GOT3 (cell line): ENCODE measurements at places on chromosomes 5 and 9.

DNA sequence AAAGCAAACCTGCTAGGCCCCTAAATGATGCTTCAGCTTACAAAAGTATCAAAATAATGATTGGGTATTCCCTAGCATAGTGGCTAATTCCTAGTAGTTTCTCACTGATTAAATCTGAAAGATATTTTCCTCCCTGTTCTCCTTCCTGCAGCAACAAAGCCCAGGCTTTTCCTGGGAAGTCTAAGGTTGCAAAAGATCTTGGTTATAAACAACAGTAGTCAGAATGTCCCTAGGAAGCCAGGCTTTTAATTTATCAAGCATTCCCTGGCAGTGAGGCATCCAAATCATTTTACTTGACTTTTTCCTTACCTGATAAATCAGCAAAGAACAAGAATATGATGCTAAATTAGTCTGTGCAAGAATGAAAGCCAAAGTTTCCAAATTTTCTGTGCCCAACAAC, 272.0 kb downstream of the PDE4D start:
- no peak for DNase-seq

GRCh38 chr9:83521011-83521410, 17.2 kb downstream of the FRMD3 start:
- DNase-seq: no peak

- no peak for DNase-seq
Observed at GRCh38 chr9:94808926-94809700, 82.6 kb downstream of the AOPEP start.

- DNase-seq: no peak
Observed at GRCh38 chr5:154211641-154212390, 21.3 kb downstream of the GALNT10 start.

DNA sequence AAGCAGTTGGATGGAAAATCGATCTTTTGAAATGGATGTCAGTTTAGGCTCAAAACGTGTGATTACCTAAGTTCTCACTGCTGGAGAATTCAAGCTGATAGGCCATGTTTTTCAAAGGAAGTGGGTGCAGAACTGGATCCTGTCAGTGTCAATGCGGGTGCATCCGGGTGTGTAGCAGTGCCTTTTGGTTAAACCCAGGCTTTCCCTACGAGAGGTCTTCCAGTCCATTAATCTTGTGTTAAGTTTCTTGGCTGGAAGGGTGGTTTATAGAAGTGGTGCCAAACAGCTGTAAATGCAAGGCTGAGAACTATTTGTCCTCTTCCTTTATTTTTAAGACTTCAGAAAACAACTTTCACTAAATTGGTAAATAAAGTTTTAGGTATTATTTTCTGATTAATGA, 71.9 kb downstream of the DAPK1 start:
- no peak for DNase-seq

DNA sequence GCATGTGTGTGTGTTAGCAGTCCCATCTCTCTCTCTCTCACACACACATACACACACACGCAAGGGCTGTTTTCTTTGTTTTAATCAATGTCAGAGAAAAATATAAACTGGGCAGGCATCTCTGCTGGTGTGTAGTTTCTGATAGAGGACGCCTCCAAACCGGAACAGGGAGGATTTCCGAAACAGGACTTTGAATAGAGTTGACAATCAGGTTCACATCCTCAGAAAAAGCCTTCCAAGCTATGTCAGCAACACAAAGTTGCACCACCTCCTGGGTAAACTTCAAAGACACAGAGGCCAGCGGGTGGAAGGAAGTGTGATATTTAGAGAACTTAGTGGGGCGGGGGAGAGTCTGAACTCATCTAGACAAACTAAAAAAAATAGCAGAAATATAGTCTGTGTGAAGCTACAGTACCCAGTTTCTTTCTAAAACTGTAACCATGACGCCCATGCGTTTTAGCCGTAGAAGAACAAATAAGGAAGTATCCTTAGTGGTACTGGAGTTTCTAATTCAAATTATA, 1.2 kb downstream of the ST8SIA4 start:
- DNase-seq: no peak

- no peak for DNase-seq
Observed at GRCh38 chr5:139062910-139063663, 135.1 kb downstream of the SIL1 start.

DNA sequence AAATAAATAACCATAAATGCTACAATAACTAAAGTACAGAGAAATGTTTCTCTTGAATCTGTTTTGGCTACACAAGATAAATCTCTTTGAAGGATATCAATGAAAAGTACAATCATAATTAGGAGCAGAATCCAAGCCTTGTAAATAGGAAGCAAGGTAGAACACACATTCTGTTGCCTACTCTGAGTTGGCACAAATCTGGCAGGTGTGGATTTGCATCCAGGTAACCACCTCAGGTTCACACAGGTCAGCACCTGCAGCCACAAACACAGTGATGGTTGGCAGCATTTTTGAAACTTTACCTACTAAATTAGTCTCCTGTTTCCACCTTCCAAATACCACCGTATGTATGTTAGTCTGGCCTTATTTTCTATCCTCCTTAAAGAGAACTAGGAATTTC, 105.3 kb upstream of the PIK3R1 start:
- no peak for DNase-seq

DNA sequence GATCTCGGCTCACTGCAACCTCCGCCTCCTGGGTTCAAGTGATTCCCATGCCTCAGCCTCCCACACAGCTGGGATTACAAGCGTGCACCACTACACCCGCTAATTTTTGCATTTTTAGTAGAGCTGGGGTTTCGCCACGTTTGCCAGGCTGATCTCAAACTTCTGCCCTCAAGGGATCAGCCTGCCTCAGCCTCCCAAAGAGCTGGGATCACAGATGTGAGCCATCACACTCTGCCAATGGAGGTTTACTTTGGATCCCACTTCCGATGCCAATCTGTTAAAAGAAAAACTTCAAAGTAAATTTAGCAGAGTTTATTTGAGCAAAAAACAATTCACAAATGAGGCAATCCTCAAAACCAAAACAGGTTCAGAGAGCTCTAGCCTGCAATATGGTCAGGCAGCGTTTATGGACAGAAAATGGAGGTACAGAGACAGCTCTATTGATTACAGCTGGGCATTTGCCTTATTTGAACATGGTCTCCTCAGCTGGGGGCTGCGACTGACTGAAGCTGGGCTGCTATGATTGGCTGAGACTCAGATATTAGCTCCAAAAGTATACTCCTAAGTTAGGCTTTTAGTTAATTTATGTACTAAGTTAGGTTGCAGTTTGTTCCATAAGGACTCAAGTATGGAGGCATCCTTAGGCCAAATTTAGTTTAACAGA, 18.6 kb upstream of the UBTD2 start:
- DNase-seq: no peak

DNA sequence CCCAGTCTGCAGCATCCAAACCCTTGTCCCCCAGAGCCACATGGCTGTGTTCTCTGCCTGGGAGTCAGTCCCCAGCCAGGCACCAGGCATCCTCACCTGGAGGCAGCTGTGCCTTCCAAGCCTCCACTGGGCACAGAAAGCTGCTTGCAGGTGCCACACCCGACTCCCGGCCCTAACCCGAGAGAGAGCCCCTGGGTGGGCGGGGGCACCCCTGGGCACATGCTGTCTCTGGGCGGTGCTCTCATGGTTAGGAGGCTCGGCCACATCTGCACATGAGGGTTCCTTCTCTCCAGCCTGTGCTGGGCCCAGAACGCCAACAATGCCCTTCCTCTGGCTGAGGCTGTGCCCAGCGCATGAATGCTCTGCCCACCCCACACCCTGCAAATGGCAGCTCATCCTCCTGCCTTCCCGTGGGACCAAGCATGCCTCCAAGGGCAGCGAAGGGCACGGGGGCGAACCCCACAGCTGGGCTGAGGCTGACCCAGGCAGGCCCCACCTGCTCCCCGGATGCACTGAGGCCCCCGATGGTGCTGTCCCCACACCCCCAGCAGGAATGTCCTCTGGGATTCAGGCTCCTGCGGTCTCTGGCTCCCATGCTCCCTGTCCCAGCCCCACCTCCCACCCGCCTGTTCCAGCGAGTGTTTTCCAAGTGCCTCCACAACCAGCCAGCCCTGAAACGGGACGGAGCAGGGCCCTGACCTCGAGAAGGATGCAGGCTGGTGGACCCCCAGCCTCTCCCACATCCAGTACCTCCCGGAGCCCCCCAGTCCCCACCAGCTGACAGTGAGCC, 22.5 kb upstream of the CAMSAP1 start:
- no peak for DNase-seq

DNA sequence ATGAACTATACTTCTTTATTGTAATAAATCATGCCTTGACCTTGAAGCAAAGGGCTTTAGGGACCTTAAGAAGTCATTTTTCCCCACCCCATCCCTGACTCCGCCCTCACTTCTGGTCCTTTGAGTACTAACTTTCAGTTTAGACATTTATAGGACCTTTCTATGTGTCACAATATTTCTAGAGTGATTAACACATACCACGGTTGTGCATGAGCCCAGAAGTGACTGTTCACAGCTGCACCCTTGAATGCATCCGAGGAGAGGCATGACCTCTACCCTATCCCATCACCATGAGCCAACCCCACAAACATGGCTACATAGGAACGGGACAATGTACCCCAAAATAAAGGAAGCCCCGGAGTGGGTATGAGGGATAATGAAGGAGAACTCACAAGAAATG, 160.3 kb downstream of the HSD17B3 start:
- DNase-seq: no peak

DNA sequence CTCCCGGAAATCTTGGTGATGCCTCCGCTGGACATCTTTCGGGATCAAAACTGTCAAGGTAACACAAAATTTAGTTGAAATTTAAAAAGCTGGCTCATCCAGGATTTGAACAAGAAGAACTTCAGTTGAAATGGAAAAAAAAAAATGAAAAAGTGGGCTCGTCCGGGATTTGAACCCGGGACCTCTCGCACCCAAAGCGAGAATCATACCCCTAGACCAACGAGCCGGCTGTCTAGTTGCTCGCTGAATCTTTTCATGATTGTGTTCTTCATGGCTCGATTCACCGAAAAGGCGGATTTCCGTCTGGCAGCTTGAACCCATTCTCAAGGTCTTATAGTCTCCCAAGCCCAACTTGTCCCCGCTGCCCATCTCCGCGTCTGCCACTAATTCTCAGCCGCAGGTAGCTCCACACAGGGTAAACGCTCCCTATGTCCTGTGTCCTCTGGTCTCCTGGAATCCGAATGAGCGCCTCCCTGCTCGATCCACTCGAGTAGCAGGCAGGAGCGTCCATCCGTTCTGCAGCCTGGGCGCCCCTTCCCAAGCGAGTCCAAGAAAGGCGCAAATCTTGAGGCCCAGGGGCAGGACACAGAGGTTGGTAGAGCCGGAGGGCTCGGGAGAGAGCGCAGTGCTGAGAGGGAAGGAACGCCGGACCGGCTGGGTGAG, 16.2 kb downstream of the TRIM7 start:
- DNase-seq: no peak

GRCh38 chr9:8474937-8475336, 675.4 kb upstream of the DMAC1 start:
- no peak for DNase-seq

- DNase-seq: no peak
Observed at GRCh38 chr9:91894023-91894422, 56.0 kb downstream of the ROR2 start.

DNA sequence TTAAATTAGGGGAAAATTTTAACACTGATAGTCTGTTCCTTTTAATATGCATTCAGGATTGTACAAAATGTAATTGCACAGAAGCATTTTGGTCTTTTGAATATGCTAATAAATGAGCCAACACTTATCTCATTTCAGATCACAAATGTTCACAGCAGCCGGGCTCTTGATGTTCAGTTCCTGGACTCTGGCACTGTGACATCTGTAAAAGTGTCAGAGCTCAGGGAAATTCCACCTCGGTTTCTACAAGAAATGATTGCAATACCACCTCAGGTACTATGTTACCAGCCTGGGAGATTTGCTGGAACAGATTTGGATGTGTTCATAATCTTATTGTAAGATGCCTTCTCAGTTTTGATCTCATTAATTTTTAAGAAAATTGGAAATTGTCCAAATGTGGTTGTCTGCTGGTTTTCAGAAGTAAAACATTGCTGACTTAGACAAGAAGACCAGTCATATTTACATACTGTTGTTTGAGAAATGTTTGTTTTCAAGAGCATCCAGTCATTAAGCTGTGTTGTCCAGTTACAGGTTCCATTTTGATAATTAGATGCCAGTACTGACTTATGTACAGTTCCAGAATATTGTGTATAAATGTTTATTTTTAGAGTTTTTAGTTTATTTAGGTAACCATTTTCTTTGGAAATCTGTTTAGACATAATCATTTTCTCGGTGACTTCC, 23.0 kb upstream of the TMOD1 start:
- no peak for DNase-seq

DNA sequence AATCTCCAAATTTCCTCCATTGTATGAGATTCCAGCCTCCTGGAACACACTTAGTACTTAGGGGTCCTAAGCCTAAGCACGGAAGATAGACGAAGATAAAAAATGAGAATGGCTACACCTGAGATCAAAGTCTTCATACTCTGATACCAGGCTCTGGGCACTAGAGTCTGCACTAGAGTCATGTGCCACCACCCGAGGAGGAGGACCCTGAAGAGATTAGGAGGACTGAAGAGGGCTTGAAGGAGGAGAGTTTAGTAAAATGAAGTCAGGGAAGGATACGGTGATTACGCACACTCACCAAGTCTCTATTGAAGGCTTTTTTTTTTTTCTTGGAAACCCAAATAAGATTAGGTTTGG, 573 bp upstream of the SPATA24 start:
- DNase-seq: no peak

DNA sequence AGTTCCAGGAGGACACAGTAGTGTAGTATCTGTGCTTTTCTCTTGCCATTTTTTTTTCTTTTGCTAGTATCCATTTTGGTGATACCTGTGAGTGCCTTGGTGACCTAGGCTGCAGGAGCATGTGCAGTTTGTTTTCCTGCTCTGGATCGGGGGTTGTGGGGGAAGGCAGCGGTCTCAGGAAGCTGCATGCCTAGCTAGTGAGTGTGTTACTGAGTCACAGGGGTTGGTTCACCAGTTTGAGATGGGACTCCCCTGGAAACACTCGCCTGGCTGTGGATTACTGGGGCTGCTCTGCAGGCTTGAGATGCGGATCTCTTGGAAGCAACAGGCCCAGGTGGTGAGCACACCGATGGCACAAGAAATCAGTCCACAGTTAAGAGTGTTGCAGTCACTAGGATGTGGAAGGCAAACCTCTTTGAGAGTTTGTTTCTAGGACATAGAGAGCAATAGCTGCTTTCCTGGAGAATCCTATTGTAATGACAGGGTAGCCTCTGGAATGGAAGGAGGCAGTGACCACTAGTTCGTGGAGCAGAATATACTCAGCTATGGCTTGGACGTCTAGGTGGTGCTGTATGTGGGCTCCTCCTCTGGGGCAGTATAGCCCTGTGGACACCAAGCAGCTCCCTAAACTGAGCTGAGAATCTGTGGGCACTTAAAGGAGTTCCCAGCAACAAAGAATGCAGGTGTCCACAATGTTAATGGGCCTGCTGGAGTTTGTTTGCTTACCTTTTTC, 20.0 kb upstream of the SPATA31E1 start:
- DNase-seq: no peak

- no peak for DNase-seq
Observed at GRCh38 chr9:26727471-26727870, 165.1 kb downstream of the CAAP1 start.
